ENCODE measurements at places on chromosomes 3 and 15.
A peak's percentile ranks its signal among the peaks of the same experiment; 100 is the strongest.

GRCh38 chr15:37041836-37042235, 58.5 kb downstream of the MEIS2 start:
- H3K27ac ChIP-seq = no peak overlapping the region
- no peaks in the 10 kb centered on the region for H3K36me3 ChIP-seq
- DNase-seq = no peak
- H3K27me3 ChIP-seq = no peaks in the 10 kb centered on the region
- H3K4me1 ChIP-seq = peaks cover 3% of the 10 kb centered on the region

GRCh38 chr15:59950603-59951388, 53.3 kb upstream of the FOXB1 start:
- no peaks in the 10 kb centered on the region for H3K27me3 ChIP-seq
- H3K4me1 ChIP-seq = no peaks in the 10 kb centered on the region
- no peak overlapping the region for H3K4me3 ChIP-seq

GRCh38 chr3:169085827-169086226, 577.7 kb downstream of the MECOM start:
- no peaks in the 10 kb centered on the region for H3K27me3 ChIP-seq
- H3K4me1 ChIP-seq = peaks cover 1% of the 10 kb centered on the region
- H3K27ac ChIP-seq = peak overlapping the region; percentile 55
- peak; percentile 90 for DNase-seq

- H3K27ac ChIP-seq = no peak overlapping the region
- DNase-seq = no peak
- H3K4me1 ChIP-seq = no peaks in the 10 kb centered on the region
Measured at GRCh38 chr15:96160800-96161199, 169.7 kb upstream of the NR2F2 start.

DNA sequence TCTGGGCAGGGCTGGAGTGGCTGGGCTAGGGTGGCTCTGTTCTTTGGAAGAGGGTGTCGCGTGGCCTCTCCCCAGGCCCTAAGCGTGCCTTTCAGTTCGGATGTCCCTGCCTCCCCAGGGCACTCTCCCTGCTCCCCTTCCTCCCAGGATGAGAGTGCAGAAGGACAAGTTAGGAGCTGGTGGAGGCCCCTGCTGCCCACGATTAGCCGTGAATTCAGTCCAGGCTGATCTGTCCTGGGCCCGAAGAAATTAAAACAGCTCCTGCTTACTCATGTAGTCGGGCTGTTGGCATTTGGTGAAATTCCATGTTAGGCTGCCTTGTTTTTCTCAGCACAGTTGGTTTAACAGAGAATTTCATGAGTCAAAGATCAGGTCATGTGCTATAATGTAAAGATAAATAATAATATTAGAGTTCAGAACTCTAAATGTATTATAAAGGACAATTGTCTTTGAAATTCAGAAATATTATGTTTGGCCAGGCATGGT, 24.5 kb downstream of the NIPA1 start:
- H3K27ac ChIP-seq = no peak overlapping the region
- H3K27me3 ChIP-seq = no peaks in the 10 kb centered on the region
- H3K36me3 ChIP-seq = no peaks in the 10 kb centered on the region
- no peak overlapping the region for H3K4me3 ChIP-seq
- DNase-seq = no peak

GRCh38 chr3:115831864-115832263, 208.6 kb downstream of the GAP43 start:
- no peak for DNase-seq
- no peaks in the 10 kb centered on the region for H3K27me3 ChIP-seq
- H3K36me3 ChIP-seq = no peaks in the 10 kb centered on the region
- peaks cover 2% of the 10 kb centered on the region for H3K4me1 ChIP-seq

GRCh38 chr3:182005219-182005618, 293.5 kb downstream of the SOX2 start:
- no peak overlapping the region for H3K27ac ChIP-seq
- H3K4me3 ChIP-seq = no peak overlapping the region
- H3K4me1 ChIP-seq = peaks cover 2% of the 10 kb centered on the region
- H3K27me3 ChIP-seq = no peaks in the 10 kb centered on the region
- DNase-seq = no peak

- no peak overlapping the region for H3K4me3 ChIP-seq
- no peak for DNase-seq
- H3K4me1 ChIP-seq = no peaks in the 10 kb centered on the region
- H3K36me3 ChIP-seq = no peaks in the 10 kb centered on the region
- no peak overlapping the region for H3K27ac ChIP-seq
Measured at GRCh38 chr15:44144184-44144583, 50.9 kb downstream of the FRMD5 start.

DNA sequence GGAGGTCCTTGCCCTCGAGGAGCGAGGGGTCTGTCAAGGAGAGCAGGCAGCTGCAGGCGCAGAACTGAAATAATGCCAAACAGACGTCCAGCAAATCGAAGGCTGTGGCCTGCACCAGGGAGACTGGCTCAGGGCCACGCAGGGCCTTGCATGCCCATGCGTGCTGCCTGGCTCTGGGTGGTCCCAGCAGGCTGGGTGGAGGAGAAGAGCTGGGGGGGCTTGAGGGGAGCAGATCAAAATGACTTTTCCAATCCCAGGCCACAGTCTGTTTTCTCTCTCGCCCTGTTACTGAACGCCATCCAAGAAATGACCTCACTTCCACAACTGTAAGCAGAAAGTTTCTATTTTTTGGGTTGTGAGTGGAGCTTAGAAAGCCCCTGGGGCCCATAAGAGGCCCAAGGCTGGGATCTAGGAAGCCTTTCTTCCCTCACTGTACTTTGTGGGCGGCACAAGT, 96.9 kb upstream of the RPL32 start:
- H3K4me1 ChIP-seq = peaks cover 6% of the 10 kb centered on the region
- H3K4me3 ChIP-seq = no peak overlapping the region
- H3K36me3 ChIP-seq = peaks cover 45% of the 10 kb centered on the region

DNA sequence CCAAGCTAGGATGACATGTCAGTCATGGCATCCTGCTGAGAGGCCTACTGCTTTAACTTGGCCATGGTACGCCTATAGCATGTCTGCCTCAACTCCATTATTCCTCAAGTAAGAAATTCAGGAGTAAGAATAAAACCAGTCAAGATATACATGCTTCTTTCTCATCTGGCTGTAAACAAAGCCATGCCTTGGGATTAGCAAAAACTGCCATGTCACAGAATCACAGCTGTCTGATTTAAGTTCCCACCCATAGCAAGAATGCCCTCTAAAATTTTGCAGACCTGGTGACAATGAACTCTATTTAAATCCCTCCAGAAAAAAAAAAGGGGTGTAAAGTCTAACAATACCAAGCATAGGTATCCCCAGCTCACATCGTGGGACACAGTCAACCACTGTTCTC, 55.6 kb upstream of the ACAN start:
- H3K4me1 ChIP-seq = peaks cover 4% of the 10 kb centered on the region
- H3K36me3 ChIP-seq = no peaks in the 10 kb centered on the region
- peaks cover 5% of the 10 kb centered on the region for H3K27me3 ChIP-seq
- H3K27ac ChIP-seq = no peak overlapping the region

DNA sequence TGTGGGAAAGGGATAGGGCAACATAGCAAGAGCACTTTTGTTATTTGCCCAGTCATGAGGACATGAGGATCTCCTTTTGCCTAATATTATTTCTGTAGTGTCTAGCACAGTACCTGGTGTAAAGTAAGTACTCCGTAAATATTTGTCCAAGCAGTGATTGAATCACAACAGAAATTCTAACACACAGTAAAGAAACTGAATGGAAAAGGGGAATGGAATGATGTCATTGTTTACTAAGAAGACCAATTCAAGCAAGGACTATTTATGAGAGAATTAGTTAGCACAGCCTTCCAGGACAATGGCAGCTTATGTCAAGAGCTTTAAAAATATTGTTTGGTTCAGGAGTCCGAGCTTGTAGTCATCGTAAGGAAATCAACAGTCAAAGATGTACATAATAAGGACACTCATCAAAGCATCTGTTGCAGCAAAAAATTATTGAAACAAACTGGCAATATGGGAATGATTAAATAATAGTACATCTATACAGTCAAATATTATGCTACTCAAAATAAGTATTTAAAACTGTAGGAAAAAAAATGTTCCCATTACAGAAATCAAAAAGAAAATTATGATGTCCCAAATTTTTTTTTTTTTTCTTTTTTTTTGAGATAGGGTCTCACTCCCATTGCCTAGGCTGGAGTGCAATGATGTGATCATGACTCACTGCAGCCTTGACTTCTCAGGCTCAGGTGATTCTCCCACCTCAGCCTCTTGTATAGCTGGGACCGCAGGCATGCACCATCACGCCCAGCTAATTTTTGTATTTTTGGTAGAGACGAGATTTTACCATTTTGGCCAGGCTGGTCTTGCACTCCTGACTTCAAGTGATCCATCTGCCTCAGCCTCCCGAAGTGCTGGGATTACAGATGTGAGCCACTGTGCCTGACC, 17.9 kb downstream of the CAPN7 start:
- peak; percentile 71 for DNase-seq
- H3K27ac ChIP-seq = no peak overlapping the region
- no peaks in the 10 kb centered on the region for H3K4me1 ChIP-seq
- H3K4me3 ChIP-seq = no peak overlapping the region
- peaks cover 92% of the 10 kb centered on the region for H3K36me3 ChIP-seq
- H3K27me3 ChIP-seq = no peaks in the 10 kb centered on the region

DNA sequence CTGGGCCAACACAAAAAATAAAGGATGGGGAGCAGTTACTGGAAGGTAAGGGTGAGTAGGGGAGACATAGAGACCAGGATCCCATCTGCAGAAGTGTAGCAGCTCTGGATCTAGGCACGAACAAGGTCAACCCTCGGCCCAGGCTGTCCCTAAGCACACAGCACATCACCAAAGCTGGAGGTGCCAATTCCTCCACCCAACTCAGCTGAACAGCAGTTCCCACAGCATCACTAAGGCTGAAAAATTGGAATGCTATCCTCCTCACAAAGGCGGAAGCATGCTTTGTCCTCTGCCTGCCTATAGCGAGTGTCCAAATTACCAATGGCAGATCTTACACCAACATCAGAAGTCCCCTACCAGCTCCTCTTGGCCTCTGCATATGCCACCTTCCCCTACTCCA, 33.9 kb downstream of the OSBPL10 start:
- no peaks in the 10 kb centered on the region for H3K36me3 ChIP-seq
- no peak overlapping the region for H3K4me3 ChIP-seq
- H3K27ac ChIP-seq = no peak overlapping the region
- DNase-seq = no peak

DNA sequence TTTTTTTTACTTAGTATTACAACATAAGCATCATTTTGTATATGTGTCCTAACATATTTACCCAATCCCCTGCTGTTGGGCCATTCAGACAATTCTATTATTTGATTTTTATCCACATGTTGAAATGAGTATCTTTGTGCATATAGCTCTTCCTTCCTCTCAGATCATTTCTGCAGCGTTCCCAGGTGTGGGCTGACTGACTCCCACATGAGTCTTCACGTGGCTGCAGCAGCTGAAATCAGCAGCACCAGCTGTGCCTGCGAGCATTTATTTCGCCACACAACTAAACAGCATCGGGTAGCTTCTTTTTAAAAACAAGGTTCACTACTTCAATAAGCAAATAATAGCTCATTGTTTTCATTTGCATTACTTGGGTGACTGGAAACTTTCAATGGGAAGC, 44.5 kb upstream of the PDE8A start:
- no peak for DNase-seq
- H3K4me3 ChIP-seq = no peak overlapping the region
- H3K27me3 ChIP-seq = peaks cover 4% of the 10 kb centered on the region
- H3K36me3 ChIP-seq = no peaks in the 10 kb centered on the region
- no peak overlapping the region for H3K27ac ChIP-seq

GRCh38 chr15:41797201-41797944, 23.1 kb downstream of the MAPKBP1 start:
- no peaks in the 10 kb centered on the region for H3K27me3 ChIP-seq
- peaks cover 10% of the 10 kb centered on the region for H3K36me3 ChIP-seq
- DNase-seq = no peak
- H3K27ac ChIP-seq = no peak overlapping the region

- H3K4me3 ChIP-seq = no peak overlapping the region
- H3K4me1 ChIP-seq = peaks cover 14% of the 10 kb centered on the region
- H3K36me3 ChIP-seq = no peaks in the 10 kb centered on the region
- H3K27me3 ChIP-seq = no peaks in the 10 kb centered on the region
- no peak for DNase-seq
Measured at GRCh38 chr3:134883697-134884385, 88.8 kb downstream of the EPHB1 start.

DNA sequence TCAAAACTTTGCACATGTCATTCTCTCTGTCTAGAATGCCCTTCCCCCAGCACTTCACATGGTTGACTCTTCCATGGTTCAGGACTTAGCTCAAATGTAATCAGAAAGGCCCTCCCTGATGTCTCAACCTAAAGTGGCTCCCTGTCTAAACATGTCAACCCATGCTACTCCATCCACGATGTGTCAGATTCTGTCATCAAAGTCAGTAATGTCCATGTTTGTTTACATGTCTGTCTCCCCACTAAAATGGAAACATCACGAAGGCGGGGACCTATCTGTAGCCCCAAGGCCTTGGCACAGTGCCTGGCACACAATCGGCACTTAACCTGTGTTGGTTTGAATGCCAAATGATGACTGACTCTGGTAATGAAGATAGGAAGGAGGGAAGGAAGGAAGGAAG, 20.8 kb upstream of the SNTN start:
- no peak for DNase-seq
- H3K27ac ChIP-seq = no peak overlapping the region
- no peaks in the 10 kb centered on the region for H3K36me3 ChIP-seq
- no peak overlapping the region for H3K4me3 ChIP-seq
- H3K4me1 ChIP-seq = no peaks in the 10 kb centered on the region
- H3K27me3 ChIP-seq = peaks cover 4% of the 10 kb centered on the region

- H3K4me1 ChIP-seq = no peaks in the 10 kb centered on the region
- peaks cover 4% of the 10 kb centered on the region for H3K27me3 ChIP-seq
- H3K4me3 ChIP-seq = no peak overlapping the region
- no peak for DNase-seq
- no peaks in the 10 kb centered on the region for H3K36me3 ChIP-seq
- no peak overlapping the region for H3K27ac ChIP-seq
Measured at GRCh38 chr3:46383951-46384330, 13.2 kb downstream of the CCR5 start.

- H3K27me3 ChIP-seq = no peaks in the 10 kb centered on the region
- H3K4me1 ChIP-seq = peaks cover 7% of the 10 kb centered on the region
- no peak for DNase-seq
- no peak overlapping the region for H3K4me3 ChIP-seq
- no peak overlapping the region for H3K27ac ChIP-seq
Measured at GRCh38 chr15:57367556-57367955, 8.7 kb upstream of the CGNL1 start.

DNA sequence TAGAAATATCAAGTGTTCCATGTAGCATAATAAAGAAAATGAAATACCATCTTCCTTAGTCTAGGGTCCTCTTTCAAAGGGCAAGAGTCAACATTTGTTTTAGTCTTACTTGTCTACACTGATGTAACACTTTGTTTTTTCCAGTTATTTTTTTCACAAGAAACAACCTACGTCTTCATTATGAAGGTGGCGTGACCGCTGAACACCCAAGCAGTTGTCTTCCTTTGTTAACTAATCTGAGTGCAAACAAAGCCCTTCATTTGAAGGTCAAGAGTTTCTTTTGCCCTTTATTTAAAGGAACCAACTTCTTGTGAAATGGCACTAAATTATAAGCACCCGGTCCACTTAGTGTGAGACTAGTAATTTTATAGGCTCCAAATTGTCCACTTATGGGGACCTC, 73.2 kb downstream of the CD47 start:
- H3K36me3 ChIP-seq = no peaks in the 10 kb centered on the region
- H3K4me3 ChIP-seq = no peak overlapping the region
- peaks cover 2% of the 10 kb centered on the region for H3K4me1 ChIP-seq

- no peak overlapping the region for H3K27ac ChIP-seq
- H3K27me3 ChIP-seq = no peaks in the 10 kb centered on the region
- H3K4me3 ChIP-seq = no peak overlapping the region
Measured at GRCh38 chr3:65779390-65779789, 259.3 kb downstream of the MAGI1 start.

- H3K4me3 ChIP-seq = no peak overlapping the region
- no peaks in the 10 kb centered on the region for H3K27me3 ChIP-seq
- H3K36me3 ChIP-seq = no peaks in the 10 kb centered on the region
- peak; percentile 97 for DNase-seq
Measured at GRCh38 chr3:151305060-151305774, 11.4 kb downstream of the GPR87 start.
